ENCODE measurements at places on chromosomes 3 and 15. TPM values are rescaled to one million over a fixed set of nuclear protein-coding genes. Genes with fewer than 3 reads are reported as not detected.

Gene CAV3
- total RNA-seq, result 6.8 TPM

Gene ECE2
- total RNA-seq, result not detected

DNA sequence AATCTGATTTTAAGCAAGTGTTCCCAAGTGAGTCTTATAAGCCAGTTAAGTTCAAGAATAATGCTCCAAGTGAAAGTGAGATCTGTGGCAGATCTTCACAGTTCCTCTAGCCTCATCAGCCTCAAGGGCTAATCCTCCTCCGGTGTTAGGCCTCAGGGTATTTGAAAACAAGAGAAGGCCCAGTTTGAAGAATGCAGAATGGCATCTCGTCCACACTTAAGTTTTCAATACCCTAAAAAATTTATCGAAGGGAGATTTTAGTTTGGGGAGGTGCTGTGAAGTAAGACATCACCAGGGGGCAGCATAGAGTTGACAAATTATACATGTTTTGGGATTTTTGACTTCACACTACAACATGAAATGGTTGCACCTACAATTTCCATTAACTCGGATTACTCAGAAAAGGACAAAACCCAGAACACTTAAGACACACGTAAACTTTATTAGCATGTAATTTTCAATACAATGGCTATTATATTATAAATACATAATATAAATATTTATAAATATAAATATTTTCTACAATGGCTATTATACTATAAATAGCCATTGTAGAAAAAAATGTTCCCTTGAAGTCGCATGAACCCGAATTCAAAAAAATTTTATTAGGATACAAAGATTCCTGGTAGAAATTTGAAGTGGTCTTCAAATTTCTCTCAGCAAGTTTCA lies 2.3 kb upstream of the TMEM266 start:
- DNase-seq, result no peak

DNA sequence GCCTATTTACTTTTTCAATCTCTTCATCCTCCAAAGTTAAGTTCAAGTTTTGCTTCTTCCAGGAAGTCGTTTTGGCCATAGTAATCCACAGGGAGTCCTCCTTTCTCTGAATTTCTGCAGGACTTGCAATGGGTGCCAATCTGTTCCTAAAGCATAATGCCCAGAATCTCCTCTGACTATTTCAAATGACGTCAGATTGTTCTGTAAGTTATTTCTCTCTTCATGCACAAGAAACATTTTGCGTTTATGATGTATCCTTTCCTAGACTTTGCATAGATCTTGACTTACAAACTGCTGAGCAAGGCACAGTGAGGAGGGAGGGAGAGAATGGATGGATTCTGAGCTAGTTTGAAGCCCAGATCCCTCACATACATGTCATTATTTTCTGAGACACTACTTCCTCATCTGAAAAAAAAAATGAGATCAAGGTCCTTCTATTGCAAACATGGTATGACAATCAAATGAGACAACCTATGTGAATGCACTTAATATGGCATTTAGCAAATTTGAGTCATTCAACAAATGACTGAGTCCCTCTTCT lies 103.1 kb downstream of the MEX3B start:
- DNase-seq, result no peak

DNA sequence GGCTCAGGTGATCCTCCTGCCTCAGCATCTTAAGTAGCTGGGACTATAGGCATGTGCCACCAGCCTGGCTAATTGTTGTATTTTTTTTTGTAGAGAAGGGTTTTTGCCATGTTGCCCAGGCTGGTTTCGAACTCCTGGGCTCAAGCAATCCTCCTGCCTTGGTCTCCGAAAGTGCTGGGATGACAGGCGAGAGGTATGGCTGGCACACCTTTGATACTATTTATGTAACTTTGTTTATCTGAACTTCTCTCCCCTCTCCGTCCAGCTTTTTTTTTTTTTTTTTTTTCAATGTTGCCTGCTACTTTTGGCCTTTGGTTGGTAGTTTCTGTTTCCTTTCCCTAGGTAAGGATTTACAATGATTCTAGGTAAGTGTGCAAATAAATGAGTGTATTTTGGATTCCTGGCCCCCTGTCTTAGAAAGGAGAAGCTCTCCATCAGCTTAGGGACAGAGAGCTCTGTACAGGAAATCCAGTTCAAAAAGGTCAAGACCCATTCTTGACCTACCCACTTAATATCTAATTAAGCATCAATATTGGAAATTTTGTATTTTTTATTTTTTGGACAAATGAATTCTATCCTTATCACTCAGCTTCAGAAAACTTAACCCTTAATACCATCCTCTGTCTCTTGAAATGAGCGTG lies 6.8 kb downstream of the ARL6IP5 start:
- DNase-seq, result no peak

DNA sequence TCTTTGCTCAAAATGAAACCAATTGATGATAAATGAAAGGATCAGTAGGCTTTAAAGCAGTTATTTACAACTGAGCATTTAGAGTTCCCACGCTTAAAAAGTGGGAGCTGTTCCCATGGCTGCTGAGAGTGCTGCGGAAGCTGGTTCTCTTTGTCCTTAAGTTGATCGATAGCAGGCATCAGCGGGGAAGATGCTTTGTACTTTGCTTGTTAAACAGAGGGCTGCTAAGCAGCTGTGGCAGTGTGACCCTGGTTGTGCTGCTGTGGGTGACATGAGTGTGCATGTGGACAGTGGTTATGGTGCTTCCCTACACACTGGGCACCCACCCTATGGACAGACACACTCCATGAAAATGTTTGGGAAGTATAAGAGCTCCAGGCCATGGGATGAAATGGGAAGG lies 96.3 kb downstream of the PTPRG start:
- no peak for DNase-seq
